Astrocyte (in vitro differentiated cells and primary cell): ENCODE measurements at places on chromosomes 5 and 9.
A peak's percentile ranks its signal among the peaks of the same experiment; 100 is the strongest.

DNA sequence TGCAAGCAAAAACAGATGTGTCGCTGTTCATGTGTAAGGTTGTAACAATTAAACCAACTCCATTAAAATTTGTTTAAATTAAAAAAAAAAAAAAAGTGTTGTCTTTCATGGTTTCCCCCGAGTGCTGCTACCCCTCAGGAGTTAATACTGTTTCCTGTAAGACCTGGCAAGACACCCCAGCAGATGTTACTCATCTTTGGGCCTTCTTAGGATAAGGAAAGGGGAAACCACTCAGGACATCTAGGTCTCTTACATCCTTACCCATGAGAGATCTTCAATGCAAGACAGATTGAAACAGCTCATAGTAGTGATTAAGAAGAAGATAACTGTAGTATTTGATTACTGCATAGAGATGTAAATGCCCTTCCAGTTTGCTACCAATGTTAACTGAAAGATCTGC lies 33.5 kb upstream of the F2R start:
- DNase-seq = no peak

DNA sequence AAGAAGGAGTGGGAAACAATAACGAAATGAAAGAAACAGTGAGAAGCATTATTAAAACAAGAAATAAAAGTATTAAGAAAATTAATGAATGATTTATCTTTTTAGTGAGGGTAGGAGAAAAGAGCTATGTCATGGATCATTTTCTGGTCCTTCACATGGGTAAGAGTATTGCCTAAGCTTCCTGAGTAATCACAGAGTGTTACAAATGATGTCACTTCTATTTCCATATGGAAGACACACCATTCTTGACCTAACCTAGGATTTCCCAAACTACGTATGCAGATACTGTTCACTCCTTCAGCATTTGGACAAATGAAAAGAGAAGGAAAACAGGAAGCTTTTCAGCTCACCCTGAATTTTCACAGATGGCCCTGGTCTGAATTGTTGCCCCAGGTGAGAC lies 3.3 kb upstream of the TSLP start:
- DNase-seq = no peak

DNA sequence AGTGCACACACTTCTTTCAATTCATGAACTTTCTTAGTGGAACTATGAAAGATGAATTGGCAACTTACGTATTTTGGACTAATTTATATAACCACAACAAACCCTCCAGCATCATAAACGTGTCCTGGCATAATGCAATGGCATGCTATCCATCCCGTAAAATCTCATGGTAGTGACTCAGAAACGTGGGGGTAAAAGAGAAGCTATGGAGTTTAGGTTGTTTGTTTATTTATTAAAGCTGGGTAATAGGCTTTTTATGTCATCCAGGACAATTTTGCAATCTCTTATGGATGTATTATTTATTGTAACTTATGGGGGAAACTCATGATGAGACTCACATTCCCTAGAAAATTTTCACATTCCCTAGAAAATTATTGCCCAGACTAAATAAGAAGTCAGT lies 106.3 kb downstream of the GDA start:
- DNase-seq = no peak

- DNase-seq = no peak
Measured at GRCh38 chr5:25006237-25006636, 361.5 kb upstream of the CDH10 start.

- DNase-seq = peak; percentile 33
Measured at GRCh38 chr9:19028835-19029451, 4.1 kb downstream of the SAXO1 start.

GRCh38 chr9:81549500-81550206 lies 139.7 kb downstream of the TLE1 start:
- DNase-seq = no peak

GRCh38 chr5:147152086-147152485 lies 82.7 kb upstream of the STK32A start:
- DNase-seq = no peak

GRCh38 chr5:171888051-171888481 lies 102.4 kb downstream of the SMIM23 start:
- no peak for DNase-seq

- no peak for DNase-seq
Measured at GRCh38 chr5:125582352-125582751, 835.9 kb upstream of the ZNF608 start.

DNA sequence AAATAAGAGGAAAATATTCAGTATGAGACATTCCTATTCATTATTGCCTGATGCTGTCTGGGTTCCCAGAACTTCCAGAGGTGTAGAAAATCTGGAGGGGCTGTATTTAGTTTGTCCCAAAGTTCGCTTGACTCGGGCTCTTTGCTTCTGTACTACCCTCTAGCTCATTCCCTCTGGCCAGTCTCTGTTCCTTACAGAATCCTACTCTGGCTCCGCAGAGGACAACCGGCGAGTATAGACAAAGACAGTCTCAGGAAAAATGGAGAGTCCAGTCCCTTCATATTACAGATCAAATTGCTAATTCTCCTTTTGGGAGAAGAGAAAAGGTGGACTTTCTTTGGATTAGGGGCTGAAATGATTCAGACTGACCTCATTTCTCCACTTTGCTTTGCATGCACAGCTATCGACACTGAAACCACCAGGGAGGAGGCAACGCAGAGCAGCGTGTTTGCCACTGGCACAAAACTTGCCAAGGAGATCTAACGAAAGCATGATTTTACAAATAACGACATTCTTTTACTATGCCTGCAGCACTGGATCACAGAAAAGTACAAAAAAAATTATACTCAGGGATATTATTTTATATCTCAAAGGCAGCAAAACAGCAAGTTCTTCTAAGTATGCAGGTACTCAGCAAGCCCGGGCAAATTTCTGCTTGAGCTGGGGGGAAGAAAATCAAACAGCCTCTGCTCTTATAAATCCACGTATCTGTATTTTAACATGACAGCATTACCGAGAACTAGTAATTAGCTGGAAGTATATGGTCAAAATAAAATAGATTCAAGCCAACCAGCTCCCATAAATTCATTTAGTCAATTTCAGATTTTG lies 279.7 kb downstream of the NPR3 start:
- no peak for DNase-seq

- no peak for DNase-seq
Measured at GRCh38 chr5:7801891-7802614, 48.9 kb downstream of the CFAP90 start.

DNA sequence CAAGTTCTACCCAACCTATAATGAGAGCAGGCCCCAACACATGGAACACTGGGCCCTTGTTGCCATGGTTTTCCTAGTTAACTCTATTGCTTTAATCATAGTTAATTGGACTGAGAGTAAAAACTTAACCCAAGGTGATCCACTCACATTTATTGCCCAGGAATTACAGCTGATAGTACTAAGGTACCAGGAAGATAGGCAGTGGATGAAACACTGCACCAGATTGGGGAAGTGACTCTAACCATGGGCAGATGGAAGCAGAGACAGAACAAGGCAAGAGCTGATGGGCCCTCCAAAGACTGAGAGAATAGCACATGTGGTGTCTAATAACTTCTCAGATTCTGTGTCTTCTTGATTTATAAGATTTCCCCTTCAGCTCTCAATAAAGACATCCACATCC lies 145.7 kb upstream of the TRIM32 start:
- DNase-seq = no peak
